ENCODE measurements at places on chromosomes 12 and 14.

DNA sequence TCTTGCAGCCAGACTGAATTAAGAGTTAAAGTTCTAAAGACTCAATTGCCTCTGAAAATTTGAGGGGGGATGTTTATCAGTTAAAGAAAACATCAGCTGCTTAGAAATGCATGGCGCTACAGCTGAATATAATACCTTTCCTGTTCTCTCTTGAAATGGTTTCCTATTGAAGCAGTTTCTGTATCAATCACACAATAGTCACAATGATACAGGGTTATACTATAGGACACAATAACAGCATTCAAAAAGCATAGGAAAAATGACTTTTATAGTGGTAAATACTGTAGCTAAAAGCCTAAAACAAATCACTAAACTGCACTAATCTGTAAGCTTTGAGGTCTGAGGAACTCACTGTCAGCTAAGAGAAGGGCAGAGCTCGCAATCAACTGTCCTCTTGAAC, 15.2 kb downstream of the MDGA2 start:
- DNase-seq, result no peak

- no peak for DNase-seq
Observed at GRCh38 chr12:73867147-73867546, 670.5 kb upstream of the ATXN7L3B start.

DNA sequence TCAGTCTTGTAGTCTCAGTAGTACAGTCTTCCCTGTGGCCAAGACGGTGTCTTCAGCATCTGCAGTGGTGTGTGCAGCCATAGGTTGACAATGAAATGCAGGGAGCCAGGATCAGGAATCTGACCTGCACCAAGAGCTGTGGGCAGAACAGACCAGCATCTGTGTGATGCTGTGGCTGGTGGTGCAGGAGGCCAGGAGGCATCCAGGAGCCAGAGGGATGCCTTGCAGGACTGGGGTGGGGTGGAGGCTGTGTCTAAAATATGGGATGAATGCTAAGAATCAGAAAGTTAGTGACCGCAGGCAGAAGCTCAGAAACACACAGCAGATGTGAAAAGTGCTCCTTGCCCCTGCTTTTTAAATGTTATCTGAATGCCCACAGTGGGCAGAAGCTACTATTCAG, 209.7 kb downstream of the CACNA1C start:
- DNase-seq, result no peak

GRCh38 chr12:968545-968944, 19.1 kb upstream of the RAD52 start:
- no peak for DNase-seq

DNA sequence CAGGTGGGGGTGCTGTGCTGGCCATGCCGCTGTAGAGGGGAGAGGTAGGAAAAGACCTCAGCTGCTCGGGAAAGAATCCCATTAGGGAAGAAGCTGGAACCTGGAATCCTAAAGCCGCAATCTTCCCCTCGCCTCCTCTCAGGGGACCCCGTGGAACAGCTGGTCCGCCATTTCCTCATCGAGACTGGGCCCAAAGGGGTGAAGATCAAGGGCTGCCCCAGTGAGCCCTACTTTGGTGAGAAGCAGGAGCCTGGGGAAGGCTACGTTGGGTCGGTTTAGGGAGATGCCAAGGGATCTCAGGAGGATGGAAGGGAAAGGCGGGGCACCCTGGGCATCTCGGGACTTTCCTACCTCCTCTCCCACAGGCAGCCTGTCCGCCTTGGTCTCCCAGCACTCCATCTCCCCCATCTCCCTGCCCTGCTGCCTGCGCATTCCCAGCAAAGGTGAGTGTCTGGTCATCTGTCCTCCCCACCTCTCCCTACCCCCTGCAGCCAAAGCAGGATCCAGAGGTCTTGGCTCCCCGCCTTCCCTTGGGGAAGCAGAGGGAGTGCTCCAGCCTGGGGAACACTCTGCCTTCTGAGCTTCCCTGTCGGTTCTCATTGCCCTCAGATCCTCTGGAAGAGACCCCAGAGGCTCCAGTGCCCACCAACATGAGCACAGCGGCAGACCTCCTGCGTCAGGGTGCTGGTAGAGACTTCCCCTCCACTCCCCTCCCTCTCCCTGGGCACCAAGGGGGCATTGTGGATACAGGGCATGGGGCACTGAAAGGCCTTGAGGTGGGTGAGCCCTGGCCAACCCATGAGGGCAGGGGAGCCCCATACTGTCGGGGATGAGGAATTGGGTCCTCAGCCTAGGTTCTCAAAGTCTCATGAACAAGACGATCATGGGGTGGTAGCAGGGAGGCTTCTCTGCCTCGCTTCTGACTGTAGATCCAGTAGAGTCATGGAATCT, 12.4 kb downstream of the TNS2 start:
- no peak for DNase-seq

GRCh38 chr12:10737249-10737648, 14.1 kb upstream of the YBX3 start:
- DNase-seq, result no peak

GRCh38 chr12:18932715-18933114, 194.8 kb downstream of the CAPZA3 start:
- no peak for DNase-seq

DNA sequence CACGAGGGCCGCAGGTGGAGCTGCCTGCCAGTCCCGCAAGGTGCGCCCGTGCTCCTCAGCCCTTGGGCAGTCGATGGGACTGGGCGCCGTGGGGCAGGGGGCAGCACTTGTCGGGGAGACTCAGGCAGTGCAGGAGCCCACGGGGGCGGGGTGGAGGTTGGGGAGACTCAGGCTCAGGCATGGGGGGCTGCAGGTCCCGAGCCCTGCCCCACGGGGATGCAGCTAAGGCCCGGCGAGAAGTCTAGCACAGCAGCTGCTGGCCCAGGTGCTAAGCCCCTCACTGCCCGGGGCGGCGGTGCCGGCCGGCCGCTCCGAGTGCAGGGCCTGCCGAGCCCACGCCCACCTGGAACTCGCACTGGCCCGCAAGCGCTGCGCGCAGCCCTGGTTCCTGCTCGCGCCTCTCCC, 39.2 kb upstream of the P2RX7 start:
- DNase-seq, result no peak

- no peak for DNase-seq
Observed at GRCh38 chr12:70244409-70244808, 1.2 kb downstream of the CNOT2 start.

GRCh38 chr14:36996133-36996856, 176.1 kb downstream of the SLC25A21 start:
- DNase-seq, result no peak
